ENCODE measurements at places on chromosomes 3 and 15.

DNA sequence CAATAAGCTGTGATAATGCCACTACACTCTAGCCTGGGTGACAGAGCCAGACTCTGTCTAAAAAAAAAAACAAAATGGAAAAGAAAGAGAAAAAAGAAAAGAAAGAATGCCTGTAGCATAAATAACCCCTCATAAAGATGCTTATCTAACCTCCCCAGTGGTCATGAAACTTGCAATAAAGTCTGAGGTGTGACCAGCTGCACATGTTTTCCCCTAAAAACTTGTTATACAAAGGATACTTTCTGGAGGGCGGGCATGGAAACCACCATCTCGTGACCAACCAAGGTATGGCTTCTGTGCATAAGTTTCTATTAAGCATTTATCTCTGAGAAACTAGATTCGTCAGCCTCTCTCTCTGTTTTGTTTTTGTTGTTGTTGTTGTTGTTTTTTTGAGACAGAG is 21.8 kb downstream of the CCDC32 start:
- no peak for DNase-seq

DNA sequence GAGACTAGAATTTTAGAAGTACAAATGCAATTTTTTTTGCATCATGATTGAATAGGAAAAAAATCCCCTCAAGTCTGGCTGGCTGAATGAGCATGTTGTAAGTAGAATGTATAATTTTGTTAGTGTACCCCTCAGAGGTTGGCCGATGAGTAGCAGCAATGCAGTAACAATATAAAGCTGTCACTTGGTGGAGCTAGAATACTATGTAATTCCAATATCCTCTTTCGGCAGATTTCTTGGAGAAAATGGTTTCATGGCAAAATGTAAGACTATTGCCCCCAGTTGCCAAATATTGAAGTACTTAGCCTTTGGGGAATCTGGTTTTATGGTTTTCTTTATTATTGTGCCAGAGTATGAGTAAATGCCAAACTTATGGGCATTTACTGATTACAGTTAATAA is 39.8 kb upstream of the SGO1 start:
- no peak for DNase-seq

DNA sequence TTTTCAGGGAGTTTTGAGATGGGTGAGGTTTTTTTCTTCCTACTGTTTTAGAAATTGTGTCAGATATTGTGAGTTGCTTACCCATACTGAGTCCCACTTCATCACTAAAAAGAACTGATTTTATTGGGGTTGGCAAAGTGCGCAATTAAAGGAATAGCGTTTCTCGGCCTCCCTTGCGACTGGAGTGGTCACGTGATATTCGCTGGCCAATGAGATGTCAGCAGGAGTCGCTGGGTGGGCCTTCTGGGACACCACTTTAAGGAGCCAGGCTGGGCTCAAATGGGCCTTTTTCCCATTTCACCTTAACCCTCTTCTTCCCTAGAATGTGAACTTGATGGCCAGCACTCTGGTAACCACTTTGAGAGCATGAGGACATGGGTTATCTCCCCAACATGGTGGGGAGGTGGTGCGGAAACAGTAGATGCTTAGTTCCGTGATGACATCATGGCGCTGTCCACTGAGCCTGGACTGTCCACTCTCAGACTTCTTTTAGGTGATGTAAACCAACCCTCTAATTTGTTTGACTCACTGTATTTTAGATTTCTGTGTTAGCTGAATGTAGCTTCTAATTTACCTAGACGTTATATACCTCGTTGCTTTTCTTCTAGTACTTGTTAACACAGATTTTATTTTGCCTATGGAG is 13.2 kb upstream of the IQCF5 start:
- no peak for DNase-seq

DNA sequence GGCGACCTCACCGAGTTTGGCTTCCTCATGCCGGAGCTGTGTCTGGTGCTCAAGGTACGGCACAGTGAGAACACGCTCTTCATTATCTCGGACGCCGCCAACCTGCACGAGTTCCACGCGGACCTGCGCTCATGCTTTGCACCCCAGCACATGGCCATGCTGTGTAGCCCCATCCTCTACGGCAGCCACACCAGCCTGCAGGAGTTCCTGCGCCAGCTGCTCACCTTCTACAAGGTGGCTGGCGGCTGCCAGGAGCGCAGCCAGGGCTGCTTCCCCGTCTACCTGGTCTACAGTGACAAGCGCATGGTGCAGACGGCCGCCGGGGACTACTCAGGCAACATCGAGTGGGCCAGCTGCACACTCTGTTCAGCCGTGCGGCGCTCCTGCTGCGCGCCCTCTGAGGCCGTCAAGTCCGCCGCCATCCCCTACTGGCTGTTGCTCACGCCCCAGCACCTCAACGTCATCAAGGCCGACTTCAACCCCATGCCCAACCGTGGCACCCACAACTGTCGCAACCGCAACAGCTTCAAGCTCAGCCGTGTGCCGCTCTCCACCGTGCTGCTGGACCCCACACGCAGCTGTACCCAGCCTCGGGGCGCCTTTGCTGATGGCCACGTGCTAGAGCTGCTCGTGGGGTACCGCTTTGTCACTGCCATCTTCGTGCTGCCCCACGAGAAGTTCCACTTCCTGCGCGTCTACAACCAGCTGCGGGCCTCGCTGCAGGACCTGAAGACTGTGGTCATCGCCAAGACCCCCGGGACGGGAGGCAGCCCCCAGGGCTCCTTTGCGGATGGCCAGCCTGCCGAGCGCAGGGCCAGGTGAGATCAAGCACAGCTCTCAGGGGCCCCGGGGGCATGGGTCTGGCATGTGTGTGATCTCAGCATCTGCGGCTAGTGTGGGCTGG is 7.1 kb upstream of the STAB1 start:
- DNase-seq: no peak

DNA sequence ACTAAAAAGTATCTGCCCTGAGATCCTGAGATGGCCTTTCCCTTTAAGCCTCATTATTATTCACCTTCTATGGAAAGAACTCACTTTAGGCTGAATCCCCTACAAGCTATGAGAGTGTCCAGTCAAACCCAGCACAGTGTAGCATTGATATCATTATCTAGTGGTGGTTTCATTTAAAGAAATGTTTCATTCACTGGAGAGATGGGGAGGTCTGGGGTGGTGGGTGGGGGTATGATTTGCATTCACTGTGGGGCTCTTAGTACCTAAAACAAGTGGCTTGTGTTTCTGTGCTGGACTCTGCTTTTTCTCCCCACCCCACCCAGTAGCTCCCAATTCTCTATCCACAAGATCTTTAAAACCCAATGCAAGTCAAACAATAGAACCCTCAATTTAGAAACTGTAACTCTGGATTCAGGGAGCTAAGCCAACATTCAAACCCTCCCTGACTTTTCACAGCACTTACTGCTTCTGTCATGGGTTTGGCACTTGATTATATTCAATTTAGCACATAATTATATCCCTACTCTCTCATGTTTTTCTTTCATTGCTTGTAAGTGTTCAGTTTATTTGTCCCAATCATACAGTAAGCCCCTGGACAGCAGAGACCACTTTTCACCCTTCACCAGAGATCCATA is 310.5 kb upstream of the THBS1 start:
- no peak for DNase-seq

DNA sequence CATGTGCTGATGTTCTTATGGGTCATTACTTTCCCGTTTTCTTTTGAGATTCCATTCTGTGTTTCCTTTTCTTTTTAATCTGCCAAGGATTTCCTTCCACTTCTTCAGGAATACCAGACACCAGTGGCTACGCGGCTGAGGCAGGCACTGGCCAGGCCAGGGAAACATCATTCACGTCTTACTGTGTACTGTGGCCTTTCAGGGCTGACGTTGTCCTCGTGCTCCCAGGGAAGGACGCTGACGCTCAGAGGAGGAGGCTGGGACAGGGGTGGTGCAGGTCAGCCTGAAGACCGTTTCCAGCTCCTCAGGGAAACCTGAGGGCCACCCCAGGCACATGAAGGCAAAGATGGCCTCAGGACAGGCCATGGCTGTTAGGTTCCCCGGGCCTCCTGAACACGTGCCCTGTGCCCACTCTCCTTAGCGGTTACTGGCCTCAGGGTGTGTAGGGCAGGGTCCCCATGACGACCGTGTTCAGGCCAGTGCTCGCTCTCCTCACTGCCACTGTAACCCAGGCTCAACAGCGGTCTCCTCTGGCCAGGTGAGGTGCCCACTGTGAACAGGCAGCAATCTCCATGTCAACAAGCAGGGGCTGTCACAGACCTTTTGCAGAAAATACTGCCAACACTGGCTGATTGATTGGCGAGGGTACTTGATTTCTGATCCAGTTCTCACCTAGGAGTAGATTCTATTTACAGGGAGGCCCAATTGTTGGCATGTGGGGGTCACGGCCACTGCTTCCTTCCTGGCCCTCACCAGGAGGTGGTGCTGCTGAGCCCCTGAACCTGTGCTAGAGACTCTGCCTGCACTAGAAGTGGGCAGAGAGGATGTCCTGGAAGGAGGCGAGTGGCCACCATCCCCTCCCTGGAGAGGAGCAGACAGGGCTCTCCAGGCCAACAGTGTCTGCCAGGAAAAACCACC is 169.5 kb downstream of the ATP10A start:
- DNase-seq: peak; percentile 49

GRCh38 chr3:97938444-97938843 is 33.8 kb downstream of the RIOX2 start:
- DNase-seq: no peak

GRCh38 chr3:136658946-136659682 is 93.1 kb downstream of the STAG1 start:
- no peak for DNase-seq

DNA sequence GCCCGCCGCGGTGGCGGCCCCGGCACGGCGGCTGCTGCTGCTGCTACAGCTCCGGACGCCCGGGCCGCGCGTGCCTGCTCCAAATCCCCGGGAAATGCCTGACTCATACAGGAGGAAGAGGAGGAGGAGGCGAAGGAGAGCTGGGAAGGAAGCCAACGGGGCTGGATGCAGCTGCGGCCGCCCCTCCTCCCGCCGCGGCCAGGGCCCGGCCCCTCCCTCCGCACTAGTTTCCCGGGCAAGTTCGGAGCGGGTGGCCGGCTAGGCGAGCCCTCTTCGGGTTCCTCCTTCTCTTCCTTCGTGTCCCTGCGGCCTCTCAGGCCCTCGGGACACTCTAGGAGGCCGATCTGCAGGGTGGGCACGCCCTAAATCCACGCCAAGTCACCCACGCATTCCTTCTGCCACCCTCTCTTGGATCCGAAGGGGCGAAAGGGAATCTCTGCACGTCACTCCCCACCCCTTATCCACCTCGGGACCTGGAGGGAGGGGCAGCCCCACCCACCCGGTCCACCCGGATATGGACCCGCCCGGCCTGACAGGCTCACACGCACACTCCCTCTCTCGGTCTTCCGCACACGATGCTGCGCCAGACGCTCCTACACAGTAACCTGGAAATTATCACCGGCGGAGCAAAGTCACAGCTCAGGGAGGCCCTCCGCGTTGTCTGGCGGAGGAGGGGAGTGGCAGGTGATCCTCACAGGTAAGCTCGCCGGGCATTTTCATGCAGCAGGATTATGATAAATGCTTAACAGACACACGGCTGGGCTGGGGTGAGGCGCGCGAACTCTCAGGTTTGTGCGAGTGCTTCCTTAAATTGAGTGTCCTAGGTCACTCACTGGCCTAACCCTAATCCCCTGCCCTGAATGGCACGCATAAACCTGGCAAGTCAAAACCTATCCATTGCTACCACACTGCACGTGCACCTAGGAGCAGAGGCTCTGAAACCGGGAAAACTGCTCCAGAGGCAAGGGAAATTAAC is at the start of the genes OSBPL10 and ZNF860:
OSBPL10 (minus strand) TSS at position 57 of the 976 bp plus-strand sequence. CDS start 83 bp downstream, outside the sequence.
ZNF860 (plus strand) TSS at position 545 of the 976 bp plus-strand sequence. CDS start 7,330 bp downstream, outside the sequence.
- DNase-seq: peak; percentile 47

DNA sequence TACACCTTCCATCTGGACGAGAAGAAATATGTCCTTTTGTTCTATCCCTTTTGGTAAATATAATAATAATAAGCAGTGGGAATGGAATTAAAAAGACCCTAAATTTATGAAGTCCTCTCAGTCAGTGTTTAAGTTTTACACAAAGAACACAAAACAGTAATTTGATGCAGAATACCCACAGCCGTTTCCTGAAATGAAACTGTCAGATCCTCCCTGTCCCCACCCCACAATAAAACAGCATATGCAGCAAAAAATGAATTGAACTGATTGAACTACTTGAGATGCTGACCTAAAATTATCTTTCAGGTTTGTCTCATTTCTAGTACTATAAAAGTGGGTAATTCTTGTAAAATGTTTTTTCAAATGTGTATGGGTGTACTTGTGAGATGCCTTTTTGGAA is 2.2 kb upstream of the LRIG1 start:
- DNase-seq: no peak

GRCh38 chr3:21893242-21893641 is 142.2 kb upstream of the ZNF385D start:
- DNase-seq: no peak

GRCh38 chr3:26381411-26381810 is 241.2 kb upstream of the LRRC3B start:
- no peak for DNase-seq

DNA sequence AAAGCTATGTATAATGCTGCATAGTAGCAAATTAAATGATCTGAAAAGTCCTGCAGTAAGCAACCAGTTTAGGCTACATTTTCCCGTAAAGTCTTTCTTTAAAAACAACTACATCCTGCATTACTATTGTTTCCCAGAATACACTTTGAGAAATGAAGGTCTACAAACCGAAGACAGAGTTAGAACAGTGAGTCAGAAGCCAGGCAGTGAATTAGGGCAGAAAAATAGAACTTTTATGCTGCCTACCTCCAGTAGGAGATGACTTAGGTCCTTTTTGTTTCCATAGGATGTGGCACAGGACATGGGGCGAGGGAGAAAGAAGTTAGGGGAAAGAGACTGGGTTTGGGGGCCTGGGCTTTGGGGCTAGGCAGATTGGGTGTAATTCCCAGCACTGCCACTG is 127.3 kb downstream of the PPM1L start:
- no peak for DNase-seq

- no peak for DNase-seq
These were observed 4.6 kb upstream of the SKIL start for GRCh38 chr3:170352936-170353335.

DNA sequence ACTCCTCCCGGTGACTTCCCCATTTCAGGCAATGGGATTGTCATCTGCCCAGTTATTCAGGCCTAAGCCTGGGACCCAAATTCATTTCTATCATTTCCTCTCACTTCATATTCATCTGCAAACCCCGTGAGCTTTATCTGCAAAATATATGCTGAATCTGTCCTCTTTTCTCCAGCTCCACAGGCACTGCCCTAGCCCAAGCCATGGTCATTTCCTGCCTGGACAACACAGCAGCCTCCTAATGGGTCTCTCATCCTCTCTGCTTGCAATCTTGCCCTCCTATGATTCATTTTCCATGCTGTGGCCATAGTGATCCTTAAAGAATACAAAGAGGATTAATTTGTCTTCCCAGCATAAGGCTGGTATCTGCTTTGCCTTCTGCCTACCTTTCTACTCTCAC is 6.1 kb downstream of the RBP2 start:
- DNase-seq: no peak

GRCh38 chr3:171189394-171190080 is 163.0 kb upstream of the SLC2A2 start:
- no peak for DNase-seq
